Epithelial cell of esophagus (primary cell): ENCODE measurements at places on chromosomes 13 and 19.

- DNase-seq = peak; percentile 41
Measured at GRCh38 chr19:41616792-41617621, 9.9 kb downstream of the CEACAM4 start.

DNA sequence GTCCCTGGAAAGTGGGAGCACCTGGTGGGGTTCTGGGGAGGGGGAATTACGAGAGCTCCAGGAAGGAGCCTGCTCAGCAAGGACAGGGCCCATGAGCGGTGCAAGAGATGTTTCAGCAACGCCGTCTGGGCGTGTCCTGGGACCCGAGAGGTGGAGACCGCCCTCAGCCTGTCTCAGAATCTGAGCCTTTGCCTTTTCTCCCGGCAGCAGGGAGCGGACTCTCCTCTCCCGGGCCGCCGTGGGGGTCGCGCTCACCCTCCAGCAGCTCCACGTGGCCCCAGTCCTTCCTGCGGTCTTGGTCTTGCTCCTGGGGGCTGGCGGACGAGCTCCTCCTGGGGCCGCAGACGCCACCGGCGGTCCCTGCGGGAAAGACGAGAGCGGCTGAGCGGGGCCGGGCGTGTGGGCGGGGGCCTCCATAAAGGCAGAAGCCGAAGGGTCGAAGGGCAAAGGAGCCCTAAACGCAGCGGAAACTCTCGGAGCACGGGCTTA is 714 bp downstream of the POLRMT start:
- peak; percentile 62 for DNase-seq

DNA sequence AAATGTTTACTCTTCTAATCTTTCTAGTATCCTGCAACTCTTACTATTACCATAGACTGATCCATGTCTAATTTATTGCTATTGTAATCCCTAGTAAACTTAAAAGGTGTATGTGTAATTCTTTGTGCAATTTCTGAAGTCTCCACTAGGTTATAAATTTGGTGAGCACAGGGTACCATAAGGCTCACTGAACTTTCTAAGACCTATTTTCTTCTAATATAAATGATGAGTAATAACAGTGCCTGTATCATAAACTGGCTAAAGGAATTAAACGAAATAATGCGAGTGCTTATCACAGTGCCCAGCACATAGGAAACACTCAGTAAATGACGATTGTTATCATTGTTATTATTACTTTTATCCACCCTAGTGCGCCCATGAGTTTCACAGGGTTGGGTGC is 119.1 kb downstream of the KLF12 start:
- peak; percentile 36 for DNase-seq

GRCh38 chr19:32599736-32600157 is 18.8 kb downstream of the PDCD5 start:
- DNase-seq = peak; percentile 71

GRCh38 chr13:98549006-98549727 is 27.7 kb downstream of the STK24 start:
- DNase-seq = peak; percentile 86

- DNase-seq = no peak
Measured at GRCh38 chr19:10407096-10407495, 3.8 kb upstream of the CDC37 start.

DNA sequence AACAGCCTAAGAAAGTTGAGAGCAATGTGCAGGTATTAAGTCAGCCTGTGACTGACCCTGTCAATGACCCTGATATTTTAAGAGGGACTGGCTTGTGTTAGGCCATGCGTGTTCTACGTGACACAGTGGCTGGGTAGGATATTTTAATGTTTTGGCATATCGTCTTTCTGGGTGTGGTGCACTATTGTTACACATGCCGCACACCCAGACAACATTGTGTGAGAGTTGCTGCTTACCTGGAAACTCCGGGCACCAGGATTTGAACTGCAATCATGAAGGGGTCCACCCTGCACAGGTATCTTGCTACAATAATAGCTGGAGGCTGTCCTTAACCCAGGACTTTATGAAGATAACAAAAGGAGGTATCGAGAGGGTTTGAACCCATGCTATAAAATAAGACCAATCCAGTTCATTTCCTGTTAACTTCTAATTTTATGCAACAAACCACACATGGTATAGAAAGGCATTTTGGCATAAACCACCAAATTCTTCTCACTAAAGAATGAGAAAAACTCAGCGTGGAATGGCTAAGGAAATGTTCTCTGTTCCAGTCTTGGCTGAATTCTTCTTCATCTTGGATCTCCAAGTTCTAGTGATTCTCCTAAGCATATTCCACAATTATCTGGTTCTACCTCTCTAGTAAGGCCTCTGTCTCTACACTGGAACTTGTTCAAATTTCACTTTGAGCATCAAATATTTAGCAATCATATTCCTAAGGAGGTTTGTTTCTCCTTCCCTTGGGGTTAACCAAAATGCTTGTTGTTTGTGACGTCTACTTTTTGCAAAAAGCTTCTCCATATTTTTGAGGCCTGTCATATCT is 38.7 kb upstream of the POMP start:
- no peak for DNase-seq

DNA sequence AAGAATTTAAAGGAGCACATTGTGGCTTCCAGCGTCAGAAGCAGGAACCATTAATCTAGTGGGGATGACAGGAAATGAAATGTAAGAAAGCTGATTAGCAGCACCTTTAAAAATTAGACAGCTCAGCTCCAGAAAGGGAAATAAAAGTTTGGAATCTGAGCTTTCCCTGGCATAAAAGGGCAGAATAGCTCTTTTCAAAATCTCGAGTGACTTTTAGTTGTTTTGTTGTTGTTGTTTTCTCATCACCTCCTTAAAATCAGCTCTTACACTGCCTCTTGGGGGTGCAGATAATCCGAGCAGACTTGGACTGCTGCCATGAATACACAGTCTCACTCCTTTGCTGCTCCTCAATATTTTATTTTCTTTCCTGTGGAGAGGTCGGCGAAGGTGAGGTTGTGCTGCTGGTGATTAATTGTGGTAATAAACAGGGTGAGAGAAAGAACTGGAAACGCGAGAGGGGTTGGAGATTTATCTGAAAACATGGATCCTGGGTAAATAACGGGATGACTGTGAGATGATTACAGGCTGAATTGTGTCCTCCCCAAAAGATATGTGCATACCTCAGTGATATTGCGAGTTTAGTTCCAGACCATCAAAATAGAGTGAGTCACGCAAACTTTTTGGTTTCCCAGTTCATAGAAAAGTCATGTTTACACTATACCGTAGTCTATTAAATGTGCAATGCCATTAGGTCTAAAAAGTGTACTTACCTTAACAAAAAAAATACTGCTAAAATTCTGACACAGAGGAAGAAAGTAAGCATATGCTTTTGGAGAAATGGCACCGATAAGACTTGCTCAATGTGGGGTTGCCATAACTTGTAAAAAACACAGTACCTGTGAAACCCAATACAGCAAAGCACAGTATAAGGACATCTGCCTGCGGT is 787.7 kb downstream of the UQCRFS1 start:
- no peak for DNase-seq

DNA sequence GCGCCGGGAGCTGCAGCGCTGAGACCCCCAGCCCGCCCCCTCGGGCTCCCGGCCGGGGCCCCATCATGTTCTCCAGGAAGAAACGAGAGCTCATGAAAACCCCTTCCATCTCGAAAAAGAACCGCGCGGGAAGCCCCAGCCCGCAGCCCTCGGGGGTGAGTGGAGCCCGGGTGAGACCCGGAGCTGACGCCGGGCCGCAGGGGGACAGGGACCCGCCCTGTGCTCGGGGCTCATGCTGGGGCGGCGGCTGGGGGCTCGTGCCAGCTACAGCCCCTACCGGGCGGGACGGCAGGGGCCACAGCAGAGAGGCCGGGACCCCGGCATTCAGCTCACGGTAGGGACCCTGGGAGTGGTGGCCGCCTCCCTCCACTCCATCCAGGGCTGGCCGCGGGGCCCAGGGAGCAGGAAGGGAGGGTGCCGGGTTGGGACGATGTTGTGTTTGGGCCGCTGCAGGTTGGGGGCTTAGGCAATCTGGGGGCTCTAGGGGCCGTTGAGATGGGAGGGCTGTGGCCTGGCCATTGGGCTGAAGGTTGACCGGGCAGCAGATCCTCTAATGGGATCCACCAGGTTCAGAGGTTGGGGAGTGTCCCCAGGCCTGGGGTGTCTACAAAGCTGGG is 482 bp downstream of the ARHGAP45 start:
- DNase-seq = no peak

- DNase-seq = peak; percentile 61
Measured at GRCh38 chr19:15332311-15332996, at the start of gene BRD4. TSS of gene BRD4 (minus strand) at chr19:15332539. CDS start at chr19:15273099, 59,440 bp downstream.

GRCh38 chr13:59493436-59493965 is 670.2 kb downstream of the DIAPH3 start:
- DNase-seq = no peak

DNA sequence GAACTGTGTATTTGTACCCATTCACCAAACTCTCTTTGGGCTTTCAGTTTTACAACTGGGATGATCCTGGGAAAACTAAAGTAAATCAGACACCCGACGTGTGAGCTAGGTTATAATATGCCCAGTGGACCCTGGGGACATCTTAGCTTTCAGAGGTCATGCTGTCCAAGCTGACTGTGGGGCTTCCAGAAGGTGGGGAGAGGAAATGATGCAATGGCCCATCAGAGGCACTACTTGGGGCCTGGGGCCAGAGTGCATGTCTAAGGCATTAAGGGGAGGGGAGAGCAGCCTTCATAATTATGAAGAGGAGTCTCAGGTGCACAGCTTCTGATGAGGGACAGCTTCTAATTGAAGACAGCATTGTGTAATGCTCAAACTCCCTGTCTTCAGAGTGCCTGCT is 30.9 kb downstream of the ALOX5AP start:
- DNase-seq = no peak

DNA sequence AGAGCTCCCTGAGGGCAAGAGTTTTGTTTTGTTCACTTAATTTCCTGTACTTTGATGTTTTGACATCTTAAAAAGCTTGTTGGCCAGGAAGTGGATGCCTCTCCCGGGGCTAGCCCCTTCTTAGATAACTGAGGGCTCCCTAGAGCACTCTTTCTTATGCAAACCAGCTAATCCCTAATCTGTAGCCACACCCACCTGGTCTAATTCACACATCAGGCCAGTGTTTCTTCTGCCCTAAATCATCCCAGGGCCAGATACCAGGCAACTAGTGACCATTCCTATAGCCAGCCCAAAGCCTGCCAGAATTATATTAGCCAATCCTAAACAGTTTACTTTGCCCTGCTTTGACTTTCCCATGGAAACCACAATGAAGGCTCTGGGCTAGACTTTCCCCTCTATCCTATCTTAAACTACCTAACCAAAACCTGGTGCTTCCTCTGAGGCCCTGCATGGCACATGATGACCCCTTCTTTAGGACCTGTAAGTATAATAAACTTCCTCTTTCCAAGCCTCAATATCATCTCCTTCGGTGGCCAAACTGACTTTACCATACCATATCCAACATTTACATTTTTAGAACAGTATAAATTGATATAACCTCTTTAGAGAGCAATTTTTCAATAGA is 24.8 kb downstream of the WBP4 start:
- DNase-seq = no peak

DNA sequence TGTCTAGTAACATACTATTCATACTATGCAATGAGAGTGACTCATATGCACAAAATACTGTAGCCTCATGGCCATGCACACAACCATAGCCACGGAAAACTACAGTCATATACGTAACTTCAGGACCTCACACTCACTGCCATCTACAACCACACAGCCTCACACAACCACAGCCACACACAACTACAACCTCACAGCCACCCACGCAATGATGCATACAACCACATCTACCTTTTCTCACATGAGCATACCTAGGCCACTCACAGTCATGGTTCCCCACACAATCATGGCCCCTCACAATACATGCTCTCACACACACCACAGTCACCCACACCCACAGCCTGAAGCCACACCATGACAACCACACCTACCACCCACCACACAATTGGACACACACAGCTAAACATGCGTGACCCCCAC is 8.7 kb upstream of the TNFSF14 start:
- peak; percentile 57 for DNase-seq

- DNase-seq = no peak
Measured at GRCh38 chr13:27922883-27923612, 3.2 kb downstream of the PDX1 start.

DNA sequence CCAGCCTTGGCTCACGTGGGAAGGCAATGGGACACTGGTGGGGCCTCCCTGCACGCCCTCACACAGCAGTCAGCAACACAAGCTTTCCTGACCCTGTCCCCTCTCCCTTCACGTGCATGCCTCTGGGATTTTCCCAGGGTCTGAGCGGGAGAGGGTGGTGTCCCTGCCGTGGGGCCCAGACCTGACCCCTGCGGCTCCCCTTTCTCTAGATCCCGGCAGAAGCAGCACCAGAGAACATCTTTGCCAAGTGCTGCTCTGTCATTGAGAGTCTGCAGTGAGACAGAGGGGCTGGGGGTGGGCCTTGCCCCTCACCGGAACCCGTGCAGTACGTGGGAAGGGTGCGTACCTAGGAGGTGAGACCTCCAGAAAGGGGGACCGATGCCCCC is 12.6 kb downstream of the KHSRP start:
- DNase-seq = no peak

DNA sequence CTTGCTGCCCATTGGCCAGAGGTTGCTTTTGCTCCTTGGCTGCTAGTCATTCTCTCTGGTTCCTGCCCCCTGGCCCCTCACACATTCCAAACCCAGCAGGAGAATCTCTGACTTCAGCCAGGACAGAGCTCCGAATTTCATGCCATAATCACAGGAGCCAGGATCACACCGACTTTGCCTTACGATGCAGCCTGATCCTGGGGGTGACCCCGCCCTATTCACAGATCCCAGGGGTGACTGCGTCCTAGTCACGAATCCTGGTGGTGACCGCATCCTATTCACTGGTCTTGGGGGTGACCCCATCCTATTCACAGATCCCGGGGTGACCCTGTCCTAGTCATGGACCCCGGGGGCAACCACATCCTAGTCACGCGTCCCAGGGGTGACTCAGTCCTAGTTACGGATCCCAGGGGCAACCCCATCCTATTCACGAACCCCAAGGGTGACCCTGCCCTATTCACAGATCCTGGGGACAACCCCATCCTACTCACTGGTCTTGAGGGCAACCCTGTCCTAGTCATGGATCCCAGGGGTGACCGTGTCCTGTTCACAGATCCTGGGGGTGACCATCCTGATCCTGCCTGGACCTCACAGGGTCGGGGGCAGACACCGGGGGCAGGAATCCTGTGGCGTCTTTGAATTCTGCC is 7.4 kb upstream of the TEX29 start:
- no peak for DNase-seq

DNA sequence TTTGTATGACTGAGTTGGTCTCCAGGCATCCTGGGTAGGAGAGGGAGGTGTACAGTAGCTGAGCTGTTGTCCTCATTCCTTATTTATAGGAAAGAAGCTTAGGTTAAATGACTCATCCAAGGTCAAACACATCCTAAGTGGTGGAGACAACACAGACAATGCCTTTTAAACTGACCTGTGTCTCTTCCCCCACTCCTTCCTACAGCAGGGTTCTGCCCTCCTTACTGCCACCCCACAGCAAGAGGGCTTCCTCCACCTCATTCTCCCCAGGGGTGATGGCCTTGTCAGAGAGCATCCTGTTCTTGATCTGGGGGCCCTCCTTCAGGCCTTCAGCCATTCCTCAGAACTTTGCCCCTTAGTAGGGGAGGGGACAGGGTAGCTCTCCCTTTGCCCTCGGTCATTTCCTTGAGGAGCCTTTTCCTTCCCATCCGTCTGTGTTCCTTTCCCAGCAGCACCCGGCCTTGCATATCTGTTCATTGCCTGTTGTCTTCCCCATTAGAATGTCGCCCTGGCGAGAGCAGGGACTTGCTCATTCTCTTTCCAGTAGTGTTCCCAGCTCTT is 48.2 kb upstream of the GPI start:
- DNase-seq = peak; percentile 11

- no peak for DNase-seq
Measured at GRCh38 chr19:57615346-57615745, 1.3 kb downstream of the ZNF134 start.
